ENCODE measurements at places on chromosomes 2 and 18. TPM values are rescaled to one million over a fixed set of nuclear protein-coding genes. Genes with fewer than 3 reads are reported as not detected.
A peak's percentile ranks its signal among the peaks of the same experiment; 100 is the strongest.

- no peak for DNase-seq
Observed at GRCh38 chr2:121187351-121187981, 97.5 kb downstream of the TFCP2L1 start.

GRCh38 chr2:166766220-166766619 lies 122.1 kb upstream of the XIRP2 start:
- no peak for DNase-seq

- no peak for DNase-seq
Observed at GRCh38 chr2:86239326-86239725, 40.1 kb downstream of the MRPL35 start.

GRCh38 chr2:174334781-174335251 lies at the start of gene SP9:
SP9 (plus strand) TSS chr2:174334954; CDS start chr2:174335093, 139 bp downstream.
- peak; percentile 78 for DNase-seq

DNA sequence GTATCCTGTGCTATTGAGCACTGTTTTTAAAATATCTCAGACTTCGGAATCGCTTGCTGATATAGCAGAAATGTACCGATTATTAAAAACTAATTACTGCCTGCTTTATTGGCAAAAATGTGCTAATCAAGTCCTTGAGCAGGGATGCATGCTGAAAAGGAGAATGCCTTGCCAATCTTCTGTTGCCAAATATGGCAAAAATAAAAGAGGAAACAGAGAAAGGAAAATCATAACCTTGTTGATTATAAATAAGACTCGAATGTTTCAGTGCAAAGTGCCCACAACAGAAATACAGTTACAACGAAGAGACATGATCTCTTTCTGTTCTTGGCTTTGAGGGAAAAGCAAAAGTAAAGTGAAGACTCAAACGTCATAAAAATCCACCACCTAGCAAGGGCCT lies 248.5 kb downstream of the TMEM182 start:
- DNase-seq: no peak

DNA sequence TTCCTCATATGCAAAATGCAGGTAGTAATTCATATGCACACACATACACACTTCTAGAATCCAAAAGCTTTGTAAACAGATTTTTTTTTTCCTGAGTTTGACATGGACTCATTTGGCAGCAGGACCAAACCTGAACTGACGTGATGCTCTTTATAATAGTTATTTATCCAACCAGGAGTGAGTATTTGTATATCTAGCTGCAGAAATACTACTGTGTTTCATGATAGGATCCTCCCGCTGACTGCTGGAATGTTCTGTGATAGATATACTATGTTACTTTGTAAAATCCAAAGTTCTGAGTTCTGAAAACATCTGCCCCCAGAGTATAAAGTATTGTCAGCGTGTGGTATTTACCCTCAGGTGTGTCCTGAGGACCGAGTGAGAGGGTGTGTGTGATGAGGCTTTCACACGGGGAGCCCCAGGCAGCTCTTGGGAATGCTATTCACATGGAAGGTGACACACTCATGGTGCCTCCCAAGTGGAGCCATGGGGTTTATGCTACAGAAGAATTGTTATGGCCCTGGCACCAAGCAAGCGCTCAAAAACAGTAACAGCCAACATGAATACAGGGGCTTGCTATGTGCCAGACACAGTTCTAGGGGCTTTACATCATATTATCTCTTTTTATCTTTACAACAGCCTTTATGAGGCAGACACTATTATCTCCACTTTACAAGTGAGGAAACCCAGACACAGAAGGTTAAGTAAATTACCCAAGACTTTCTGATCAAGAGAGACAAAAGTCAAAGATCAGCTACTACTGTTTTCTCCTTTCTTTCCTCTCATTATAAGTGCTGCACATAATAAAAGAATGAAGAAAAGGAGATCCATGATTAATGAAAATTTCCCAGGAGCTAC lies 16.7 kb upstream of the TXNDC2 start:
- no peak for DNase-seq

GRCh38 chr2:204040016-204040415 lies 103.5 kb downstream of the ICOS start:
- no peak for DNase-seq

GRCh38 chr2:8587251-8587791 lies 94.5 kb upstream of the ID2 start:
- DNase-seq: no peak

DNA sequence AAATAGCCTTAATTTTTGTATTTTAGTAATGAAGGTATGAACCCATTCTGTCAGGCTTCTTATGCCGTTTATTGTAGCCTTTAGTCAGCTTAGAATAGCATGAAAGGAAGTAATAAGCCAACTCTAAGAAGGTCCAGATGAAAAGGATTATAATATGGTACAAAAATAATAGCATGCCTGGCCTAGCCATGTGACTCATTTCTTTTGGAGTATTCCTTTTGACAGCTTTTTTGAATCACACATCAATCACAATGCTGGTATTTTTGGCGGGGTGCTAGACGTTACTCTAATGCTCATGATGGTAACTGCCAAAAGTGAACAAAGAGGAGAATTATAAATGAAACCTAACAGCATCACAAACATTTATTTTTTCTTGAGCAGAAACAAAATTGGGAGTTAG lies 19.9 kb downstream of the FMNL2 start:
- DNase-seq: no peak

- no peak for DNase-seq
Observed at GRCh38 chr2:42480402-42480801, 13.4 kb downstream of the KCNG3 start.

DNA sequence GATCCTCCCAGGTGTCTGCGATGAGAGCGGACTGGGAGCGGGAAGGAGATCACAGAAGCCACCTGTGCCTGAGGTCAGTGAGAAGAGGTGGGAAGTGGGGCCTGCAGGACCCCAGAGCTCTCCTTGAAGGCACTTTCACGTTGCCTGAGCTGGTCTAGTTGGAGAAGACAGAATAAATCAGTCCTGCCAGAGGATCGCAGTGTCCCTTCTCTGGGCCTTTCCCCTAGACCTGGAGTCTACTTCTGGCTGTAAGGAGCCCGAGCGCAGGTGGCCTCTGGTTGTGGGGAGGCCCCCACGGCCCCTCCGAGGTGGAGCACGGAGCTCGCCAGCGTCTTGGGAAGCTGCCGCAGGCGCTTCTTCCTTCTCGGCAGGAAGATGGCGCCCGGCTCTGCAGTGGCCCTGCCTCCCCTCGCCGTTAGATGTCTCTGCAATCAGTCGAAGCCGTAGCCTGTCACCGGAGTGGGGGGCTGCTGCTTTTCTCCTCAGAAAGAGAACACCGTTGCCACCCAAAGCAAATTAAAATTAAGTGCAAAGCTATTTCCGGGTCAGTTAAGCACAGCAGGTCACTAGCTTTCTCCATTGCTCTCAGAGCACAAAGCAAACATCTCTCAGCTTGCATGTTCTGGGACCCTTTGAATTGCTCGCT lies 212.0 kb upstream of the MYT1L start:
- peak; percentile 16 for DNase-seq

DNA sequence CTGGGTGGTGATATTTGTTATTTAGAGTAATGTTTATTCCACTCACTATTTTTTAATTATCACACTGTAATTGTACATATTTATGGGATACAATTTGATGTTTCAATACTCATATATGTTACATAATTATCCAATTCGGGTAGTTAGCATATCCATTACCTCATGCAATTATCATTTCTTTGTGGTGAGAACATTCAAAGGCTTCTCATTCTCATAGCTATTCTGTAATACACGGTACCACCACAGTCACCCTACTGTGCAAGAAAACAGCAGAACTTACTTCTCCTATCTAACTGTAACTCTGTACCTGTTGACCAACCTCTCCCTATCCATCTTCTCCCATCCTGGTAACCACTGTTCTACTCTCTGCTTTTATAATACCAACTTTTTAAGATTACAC lies 4.6 kb downstream of the TBC1D8 start:
- no peak for DNase-seq

DNA sequence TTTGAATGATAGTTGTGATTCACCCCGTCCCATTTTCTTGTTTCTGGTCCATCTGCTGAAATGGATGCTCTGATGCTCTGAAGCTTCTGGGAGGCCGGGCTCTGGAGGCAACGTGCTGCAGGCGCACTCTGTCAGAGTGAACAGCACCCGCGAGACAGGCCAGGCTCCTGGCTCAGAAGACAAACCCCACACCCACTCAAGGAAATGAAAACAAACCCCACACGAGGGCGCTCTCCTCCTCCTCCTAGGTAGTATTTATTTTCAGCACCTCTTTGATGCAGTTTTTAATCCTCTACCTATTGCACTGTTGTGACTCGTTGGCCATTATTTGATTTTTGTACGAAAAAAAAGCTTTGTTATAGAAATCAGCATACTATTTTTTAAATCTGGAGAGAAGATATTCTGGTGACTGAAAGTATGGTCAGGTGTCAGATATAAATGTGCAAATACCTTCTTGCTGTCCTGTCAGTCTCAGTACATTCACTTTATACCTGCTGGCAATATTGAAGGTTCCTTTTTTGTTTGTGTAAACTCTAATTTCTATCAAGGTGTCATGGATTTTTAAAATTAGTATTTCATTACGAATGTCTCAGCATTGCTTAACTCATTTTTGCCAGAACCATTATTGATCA lies 10.3 kb upstream of the CHST10 start:
- peak; percentile 36 for DNase-seq

DNA sequence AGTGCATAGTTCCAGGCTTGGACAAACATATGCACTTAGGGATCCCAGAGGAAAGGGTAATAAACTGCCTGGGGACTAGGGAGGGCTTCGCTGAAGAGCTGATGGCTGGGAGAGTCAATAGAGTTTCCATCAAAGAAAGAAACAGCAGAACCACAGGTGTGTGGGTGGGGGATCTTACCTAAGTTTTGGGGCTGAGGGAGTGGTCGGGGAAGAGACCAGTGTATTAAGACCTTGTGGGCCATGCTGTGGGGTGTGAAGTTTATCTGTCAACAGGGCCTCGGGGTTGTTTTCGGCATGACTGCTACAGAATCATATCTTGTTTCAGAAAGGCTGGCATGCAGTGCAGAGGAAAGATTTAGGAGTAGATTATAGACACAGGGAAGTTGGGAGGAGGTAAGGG lies 31.2 kb upstream of the GTF2A1L start:
- DNase-seq: no peak

GRCh38 chr2:232365621-232366321 lies 12.8 kb upstream of the ALPP start:
- no peak for DNase-seq

- no peak for DNase-seq
Observed at GRCh38 chr18:49021433-49022129, 70.8 kb upstream of the SMAD7 start.

GRCh38 chr2:122412360-122412759 lies 656.9 kb downstream of the TSN start:
- no peak for DNase-seq

- no peak for DNase-seq
Observed at GRCh38 chr2:1728821-1729220, 15.5 kb downstream of the PXDN start.

GRCh38 chr2:172426635-172427255 lies 641 bp upstream of the ITGA6 start:
- no peak for DNase-seq

DNA sequence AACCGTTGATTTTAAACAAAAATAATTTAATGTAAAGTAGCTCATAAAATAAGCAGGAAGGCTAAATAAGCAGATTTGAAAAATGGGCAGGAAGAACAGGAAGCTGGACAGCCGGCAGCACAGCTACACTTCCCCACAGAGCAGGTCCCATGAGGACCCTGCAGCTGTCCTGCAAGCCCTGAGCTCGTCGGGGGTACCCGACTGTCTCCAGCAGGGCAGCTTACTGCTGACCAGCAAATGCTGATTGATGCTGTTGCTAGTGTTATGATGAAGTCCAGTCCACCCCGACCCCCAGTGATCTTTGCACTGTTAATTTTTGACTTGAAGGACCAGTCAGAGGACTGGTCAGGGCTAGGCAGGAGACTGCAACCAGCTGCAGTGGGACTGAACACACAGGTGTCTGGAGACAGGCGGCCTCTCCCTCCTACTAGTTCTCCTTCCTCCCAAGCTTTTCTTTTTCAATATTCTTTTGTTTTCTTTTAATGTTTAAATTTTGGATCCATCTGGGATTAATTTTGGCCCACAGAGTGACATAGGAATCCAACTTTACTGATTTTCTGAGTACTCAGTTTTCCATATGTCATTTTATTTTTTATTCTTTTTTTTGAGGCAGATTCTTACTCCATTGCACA lies 27.7 kb downstream of the POLE4 start:
- peak; percentile 85 for DNase-seq

- no peak for DNase-seq
Observed at GRCh38 chr2:26000561-26001082, 18.3 kb upstream of the KIF3C start.

DNA sequence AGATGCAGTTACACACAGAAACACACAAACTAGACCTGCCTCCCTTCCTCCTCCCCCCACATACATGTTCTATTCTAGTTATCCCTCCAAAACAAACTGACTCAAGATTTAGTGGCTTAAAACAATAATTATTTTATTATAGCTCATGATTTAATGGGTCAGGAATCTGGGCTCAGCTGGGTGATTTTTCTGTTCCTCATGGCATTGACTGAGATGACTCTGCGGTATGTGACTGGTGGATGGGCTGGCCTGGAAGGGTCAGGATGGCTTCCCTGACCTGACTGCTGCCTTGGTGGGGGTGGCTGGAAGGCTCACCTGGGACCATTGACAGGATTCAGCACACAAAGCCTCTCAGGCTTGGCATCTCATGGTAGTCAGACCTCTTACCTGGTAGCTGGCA lies 33.7 kb upstream of the NTSR2 start:
- DNase-seq: no peak

GRCh38 chr2:197810491-197810890 lies 6.1 kb downstream of the PLCL1 start:
- no peak for DNase-seq

GRCh38 chr2:196131949-196132925 lies 39.1 kb downstream of the STK17B start:
- DNase-seq: no peak

- no peak for DNase-seq
Observed at GRCh38 chr2:187500585-187501359, 52.7 kb upstream of the CALCRL start.

The MYO5B gene
- 0.98 TPM for total RNA-seq

The CDKL4 gene
- total RNA-seq: 3.2 TPM

The NR4A2 gene
- 1.0 TPM for total RNA-seq

The POTEI gene
- total RNA-seq: not detected

The GCG gene
- total RNA-seq: 16.6 TPM

The SPRED2 gene
- total RNA-seq: 10.7 TPM

The MC4R gene
- total RNA-seq: 0.62 TPM

The RAX gene
- not detected for total RNA-seq

The DPYSL5 gene
- total RNA-seq: 10.0 TPM

The MAP3K19 gene
- not detected for total RNA-seq

The TWIST2 gene
- 13.6 TPM for total RNA-seq

The SIX3 gene
- not detected for total RNA-seq

The MARCO gene
- 1.7 TPM for total RNA-seq

The LYG1 gene
- total RNA-seq: 1.9 TPM

The TFPI gene
- total RNA-seq: 46.9 TPM

The SAG gene
- 0.18 TPM for total RNA-seq

The MAL gene
- total RNA-seq: 2.4 TPM

The FRZB gene
- 19.2 TPM for total RNA-seq
